ENCODE measurements at places on chromosomes 13 and 19.

DNA sequence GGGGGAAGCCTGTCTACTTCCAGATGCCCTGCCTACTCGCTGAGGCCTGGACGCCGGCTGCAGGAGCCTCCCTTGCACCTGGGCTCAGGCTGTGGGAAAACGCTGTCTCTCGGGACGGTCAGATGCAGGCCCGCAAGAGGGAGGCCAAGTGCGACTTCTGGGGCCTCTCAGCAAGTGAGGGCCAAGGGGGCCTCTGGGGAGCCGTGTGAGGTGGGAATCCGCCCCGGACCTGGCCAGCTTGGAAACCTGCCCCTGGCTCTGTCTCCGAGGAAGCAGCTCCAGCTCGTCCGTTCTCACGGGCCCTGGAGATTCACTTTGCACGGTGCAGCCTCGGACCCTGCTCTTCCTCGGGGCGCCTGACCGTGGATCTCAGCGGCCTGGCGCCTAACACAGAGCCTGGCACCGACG, 11.4 kb upstream of the CRTC1 start:
- DNase-seq = no peak

DNA sequence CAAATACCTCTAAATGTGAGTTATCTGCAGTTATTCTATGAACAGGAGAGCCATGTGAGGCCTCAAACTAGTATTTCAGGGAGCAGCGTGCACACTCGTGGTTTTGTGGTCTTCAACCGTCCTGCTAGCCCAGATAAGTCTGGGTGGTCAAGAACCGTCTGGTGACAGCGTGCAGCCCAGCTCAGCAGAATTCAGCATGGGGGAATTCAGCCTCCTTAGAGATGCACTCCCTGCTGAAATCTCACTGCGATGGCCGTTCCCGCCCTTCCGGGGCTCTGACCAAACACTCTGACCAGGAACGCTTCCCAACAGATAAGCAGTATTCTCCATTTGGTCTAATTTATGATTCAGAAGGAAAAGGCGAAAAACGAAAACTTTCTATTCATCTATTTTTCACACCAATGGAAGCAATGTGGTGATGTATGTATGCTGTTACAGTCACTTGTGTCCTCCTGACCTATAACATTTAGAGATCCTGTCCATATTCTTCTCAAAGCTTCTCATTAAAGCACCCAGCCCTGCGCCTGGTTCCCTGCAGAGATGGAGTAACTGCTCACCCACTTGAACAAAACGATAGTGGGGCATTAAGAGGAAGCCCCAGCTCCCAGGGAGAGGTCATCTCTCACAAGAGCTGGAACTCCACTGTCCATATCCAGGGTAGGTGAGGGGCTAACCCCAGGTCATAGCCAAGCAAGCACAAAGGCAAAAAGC, 2.9 kb downstream of the ANKRD27 start:
- no peak for DNase-seq

DNA sequence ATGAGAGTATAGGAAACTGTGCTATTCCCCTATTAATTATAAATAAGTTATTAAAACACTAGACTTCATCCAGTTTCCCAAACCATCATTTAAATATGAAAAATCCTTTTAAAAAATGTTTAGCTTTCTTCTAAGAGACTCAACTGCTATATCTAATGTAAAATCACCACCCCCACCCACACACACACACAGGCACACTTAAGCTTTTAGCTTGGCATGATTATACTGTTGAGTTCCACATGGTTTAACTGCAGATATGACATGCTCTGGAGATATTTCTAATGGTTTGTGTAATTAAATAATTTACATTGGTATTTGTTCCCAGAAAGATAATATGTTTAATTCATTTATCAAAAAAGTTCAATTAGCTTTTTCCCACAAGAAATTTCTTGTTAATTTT, 1700.1 kb upstream of the SLC10A2 start:
- no peak for DNase-seq

- DNase-seq = no peak
Observed at GRCh38 chr19:51800473-51801244, 5.7 kb downstream of the FPR3 start.

GRCh38 chr19:40242480-40242879, 16.0 kb upstream of the CCNP start:
- DNase-seq = no peak

GRCh38 chr13:94178625-94179244, 300.7 kb downstream of the DCT start:
- no peak for DNase-seq

DNA sequence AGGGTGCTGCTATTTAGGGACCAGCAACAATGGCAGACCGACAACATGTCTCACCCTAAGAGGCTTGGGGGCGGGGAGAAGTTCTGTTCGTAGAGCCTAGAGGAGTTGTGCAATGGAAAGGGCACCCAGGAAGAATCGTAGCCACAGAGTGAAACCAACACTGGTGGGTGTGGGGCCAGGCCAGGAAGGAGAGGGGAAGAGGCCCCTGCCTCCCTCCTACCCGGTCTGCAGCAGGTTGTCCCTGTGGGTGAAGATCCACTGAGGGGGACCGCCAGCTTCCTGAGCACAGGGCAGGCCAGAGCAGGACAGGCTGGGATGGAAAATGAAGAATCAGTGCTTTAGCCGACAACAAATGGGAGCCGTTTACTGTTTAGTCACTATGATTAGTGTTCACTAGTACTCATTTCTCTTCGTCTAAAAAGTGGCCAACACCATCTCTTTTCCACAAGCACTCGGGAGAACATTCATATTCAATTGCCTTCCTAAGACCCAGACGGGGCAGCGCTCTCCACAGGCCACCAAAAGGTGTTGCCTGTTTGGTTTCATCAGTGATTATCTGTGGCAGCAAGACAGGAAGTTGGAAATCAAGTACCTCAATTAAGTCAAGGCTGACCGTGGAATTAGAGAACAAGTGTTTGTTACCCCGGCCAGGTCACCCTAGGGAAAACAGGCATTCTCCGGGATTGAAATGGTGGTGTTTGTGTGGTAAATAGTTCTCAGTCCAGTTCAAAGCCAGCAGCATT, 1.1 kb upstream of the ATP11A start:
- no peak for DNase-seq

- DNase-seq = no peak
Observed at GRCh38 chr19:48799358-48800300, 11.2 kb downstream of the BCAT2 start.

- no peak for DNase-seq
Observed at GRCh38 chr19:17872251-17873001, 681 bp downstream of the SLC5A5 start.

GRCh38 chr13:110607675-110608224, 7.6 kb upstream of the NAXD start:
- DNase-seq = no peak

GRCh38 chr13:43569658-43570057, 217.1 kb downstream of the ENOX1 start:
- DNase-seq = no peak

DNA sequence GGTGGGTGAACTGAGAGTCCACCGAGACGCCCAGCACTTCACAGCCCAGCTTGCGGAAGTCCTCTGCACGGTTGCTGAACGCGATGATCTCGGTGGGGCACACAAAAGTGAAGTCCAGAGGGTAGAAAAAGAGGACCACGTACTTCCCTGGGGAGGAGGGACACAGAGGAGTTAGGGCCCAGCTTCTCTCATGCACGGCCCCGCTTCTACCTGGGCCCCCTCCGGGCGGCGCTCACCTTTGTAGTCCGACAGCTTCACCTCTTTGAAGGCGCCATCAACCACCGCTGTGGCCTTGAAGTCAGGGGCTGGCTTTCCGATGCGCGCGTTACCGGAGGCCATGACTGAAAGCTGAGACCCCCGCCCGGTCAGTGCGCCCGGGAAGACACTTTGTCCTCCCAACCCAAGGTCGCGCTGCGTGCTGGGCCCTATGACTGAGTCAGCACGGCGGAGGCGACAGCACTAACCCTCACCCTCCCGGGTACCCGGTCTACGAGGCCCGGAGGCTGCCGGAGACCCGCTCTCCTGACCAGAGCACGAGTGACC, 606 bp downstream of the PRDX2 start:
- DNase-seq = no peak

DNA sequence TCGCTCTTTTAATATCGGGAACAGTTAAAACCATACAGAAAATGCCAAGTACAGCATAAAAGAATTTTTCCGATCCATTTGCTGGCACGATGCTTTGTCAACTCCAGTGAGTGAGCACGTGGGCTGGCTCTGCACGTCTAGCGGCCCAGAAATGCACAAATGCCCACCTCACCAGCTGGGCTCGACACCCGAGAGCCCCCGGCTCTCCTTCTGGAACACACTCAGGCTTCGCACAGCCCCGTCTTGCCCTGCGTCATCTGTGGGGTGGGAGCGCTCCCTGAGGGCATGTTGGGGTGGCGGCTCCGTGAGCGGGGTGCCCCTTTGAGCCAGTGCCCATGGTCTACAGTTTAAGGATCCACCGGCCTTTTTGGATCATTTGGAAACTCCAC, 24.5 kb downstream of the ATP4B start:
- no peak for DNase-seq

DNA sequence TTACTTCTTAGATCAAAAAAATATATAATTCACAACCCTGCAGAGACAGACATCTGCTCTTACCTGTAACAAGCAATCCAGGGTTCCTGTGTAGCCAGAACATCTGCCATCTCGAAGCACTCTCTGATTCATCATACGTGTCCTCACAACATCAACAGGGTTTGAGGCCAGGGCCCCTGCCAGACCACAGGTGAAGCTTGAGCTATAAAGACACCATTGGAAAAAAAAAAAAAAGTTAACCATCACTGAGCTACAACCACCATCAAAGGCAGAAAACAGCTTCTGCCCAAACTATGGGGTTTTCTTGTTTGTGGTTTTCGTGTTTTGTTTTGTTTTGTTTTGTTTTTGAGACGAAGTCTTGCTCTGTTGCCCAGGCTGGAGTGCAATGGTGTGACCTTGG, 19.3 kb downstream of the SLC25A30 start:
- no peak for DNase-seq

GRCh38 chr13:51041126-51041525, 69.9 kb downstream of the C13orf42 start:
- DNase-seq = no peak

GRCh38 chr13:51765142-51765515, 38.8 kb downstream of the DHRS12 start:
- no peak for DNase-seq

- no peak for DNase-seq
Observed at GRCh38 chr19:49020931-49021895, 2.9 kb downstream of the CGB3 start.

DNA sequence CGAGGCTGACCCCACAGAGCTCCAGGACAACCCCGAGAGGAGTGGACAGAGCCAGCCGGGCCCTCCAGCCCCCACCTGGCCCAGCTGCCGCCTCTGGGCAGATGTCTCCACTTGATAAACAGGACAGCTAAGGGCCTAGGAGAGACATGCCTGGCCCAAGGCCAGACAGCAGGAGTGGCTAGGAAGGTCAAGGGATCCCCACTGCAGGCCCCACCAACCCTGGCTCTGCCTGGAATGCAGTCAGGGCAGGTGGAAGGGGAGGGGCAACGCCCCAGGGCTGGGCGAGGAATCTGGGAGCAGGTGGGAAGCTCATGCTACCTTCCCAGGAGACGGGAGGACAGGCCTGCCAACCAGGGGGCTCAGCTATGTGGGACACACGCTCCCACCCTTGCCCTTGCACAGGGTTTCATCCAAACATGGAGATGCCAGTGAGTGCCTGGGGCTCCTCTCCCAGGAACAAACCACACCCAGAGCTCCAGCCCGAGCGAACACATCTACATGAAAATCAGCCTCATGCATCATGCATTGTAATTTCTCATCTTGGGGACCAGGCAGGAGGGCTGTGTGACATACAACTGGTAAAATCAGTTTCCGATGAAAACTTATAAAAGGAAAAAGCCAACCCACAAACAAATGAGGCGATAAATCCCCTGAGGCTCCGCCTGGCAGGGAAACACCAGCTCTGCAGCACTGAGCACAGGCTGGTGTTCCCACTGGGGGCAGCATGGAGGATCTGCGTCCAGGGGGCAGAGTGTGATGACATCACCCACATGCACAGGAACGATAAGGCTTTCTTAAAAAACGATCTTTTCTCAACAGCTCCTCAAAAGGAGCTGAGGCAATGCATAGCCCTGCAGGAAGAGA, 25.0 kb downstream of the SH3GL1 start:
- DNase-seq = no peak

GRCh38 chr13:50831512-50831911, 12.0 kb downstream of the DLEU7 start:
- DNase-seq = no peak

DNA sequence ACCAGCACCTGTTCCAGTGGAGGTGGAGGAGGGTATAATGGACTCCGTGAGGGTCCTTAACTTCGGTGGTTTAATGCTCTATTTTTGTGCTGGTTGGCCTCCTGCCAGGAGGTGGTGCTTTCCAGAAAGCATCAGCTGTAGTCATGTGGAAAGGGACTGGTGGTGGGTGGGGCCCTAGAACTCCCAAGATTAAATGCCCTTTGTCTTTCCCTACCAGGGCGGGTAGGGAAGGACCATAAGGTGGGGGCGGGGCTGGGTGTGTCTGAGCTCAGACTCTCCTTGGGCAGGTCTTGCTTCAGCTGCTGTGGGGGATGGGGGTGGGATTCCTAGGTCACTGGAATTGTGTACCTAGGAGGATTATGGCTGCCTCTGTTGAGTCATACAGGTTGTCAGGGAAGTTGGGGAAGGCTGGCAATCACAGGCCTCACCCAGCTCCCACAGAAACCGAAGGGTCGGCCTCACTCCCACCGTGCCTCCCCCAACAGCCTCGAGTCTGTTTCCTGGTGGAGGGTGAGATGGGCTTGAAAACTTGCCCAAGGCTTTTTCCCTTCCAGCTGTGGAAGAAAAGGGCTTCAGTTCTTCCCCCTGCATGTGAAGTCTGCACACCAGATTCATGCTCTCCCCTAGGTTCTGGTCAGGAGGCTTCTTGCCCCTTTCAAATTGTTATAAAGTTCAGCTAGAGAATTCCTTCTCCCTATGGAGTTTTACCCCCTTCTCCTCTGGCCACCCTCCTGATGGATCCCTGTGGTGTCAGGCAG, 60.3 kb upstream of the CLDN10 start:
- no peak for DNase-seq

DNA sequence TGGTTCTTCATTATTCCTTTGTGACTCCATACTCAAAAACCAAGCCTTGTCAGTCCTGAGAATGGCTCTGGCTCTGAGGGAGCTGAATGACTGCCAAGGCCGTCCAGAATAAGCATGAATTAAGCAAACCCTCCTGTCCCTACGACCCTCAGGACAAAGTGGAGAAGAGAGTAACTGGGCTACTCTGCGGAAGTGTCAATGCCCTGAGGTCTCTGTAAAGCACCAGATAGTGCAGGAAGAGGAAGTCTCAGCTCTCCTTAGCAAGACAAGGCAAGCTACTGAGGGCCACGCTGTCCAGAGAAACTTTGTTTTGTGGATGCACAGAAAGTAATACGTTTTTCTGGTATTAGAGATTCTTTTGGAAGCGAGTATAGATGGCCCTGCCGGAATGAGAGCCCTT, 94.1 kb downstream of the RNASEH2B start:
- DNase-seq = no peak

- no peak for DNase-seq
Observed at GRCh38 chr19:10074153-10074552, 12.0 kb upstream of the SHFL start.

GRCh38 chr19:20102097-20102496, 24.3 kb downstream of the ZNF90 start:
- DNase-seq = no peak

DNA sequence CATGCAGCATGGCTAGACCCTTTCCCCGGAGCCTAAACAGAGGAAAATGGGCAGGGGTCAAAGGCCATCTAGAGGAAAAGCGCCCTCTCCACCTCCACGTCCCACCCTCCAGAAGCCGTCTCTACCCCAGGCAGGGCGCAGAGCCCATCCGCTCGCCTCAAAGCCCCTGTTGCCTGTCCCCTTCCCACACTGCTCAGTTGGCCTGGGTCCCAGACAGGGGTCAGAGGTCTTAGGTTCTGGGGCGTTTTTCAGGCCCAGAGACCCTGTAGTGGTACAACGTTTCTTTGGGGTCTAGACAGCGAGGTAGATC, 285 bp downstream of the TMEM143 start:
- DNase-seq = no peak

GRCh38 chr19:34974646-34975045, 10.6 kb upstream of the ZNF792 start:
- no peak for DNase-seq

All from HTR-8/SVneo (cell line).